ENCODE measurements at places on chromosomes 11 and 22. TPM values are rescaled to one million over a fixed set of nuclear protein-coding genes. Genes with fewer than 3 reads are reported as not detected.

DNA sequence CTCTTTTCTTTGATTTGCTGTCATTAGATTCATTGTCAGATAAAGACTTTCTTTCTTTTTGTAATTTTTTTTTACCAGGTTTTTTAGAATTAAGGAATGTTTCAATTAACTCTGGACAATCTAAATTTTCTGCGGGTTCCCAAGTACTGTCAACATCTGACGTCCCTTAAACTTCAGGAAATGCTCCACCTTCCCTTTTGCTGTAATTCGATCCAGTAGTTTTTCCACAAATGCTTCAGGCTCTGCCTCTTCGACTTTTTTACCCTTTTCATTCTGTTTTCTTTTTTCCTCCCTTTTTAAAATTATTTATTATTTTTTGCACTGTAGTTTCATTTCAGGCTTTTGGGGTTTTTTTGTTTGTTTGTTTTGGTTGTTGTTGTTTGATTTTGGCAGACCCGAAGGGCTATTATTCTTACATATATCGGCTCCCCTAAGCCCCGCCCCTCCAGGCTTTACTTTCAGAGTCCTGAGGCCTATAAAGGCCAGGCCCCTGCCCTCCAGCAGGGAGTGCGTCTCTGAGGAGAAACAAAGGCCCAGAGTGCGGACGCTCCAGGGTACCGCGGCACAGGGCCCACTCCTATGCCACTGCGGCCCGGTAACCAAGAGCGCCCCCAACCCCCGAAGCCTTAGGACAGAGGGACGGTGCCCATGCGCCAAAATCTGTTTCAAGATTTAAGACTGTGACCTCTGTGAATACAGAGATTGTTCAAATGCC, 116.4 kb downstream of the TYR start:
- DNase-seq, result no peak

DNA sequence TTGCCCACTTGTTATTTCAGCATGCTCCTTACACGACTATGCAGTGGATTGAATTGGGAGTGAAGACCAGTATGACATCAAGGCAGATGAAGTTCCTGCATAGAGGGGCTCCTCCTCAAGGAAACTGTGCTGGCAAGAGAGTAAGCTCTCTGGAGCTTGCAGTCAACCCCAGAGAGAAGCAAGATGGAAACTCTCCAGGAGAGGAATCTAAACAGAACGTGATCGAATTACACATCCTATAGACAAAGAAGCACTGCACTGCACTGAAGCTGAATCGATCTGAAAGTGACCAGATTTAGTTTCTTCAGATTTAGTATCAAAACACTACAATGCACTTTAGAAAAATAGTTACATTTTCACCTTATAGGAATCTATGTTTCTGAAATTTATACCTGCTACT, 947.7 kb upstream of the TENM4 start:
- no peak for DNase-seq

The MAPK12 gene
- total RNA-seq, result 28.8 TPM

The KCNE3 gene
- total RNA-seq, result 5.7 TPM

GRCh38 chr11:116481126-116481675, 291.6 kb downstream of the BUD13 start:
- no peak for DNase-seq

The CARD18 gene
- total RNA-seq, result not detected

DNA sequence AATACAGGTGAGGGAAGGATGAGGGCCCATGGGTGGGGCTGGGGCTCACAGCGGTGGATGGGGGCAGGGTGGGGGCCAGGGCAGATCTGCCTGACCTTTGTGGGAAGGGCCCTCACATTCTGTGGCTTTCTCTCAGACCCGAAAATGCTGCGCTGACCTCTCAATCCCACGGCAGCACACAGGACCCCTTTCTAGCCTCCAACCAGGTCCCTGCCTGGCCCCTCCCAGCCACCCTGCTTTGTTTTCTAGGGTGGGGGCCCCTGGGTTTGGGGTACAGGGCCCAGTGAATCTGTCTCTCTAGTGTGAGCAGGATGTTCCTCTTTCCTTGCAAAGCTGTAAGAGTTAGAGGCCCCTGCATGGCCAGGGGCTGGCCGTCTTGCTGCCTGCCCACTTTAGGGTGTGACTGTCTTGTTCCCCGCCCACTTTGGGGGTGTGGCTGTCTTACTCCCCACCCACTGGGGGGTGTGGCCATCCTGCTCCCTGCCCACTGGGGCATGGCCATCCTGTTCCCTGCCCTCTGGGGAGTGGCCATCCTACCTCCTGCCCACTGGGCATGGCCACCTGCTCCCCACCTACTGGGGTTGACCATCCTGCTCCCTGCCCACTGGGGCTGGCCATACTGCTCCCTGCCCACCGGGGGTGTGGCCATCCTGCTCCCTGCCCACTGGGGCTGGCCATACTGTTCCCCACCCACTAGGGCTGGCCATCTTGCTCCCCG, 11.5 kb downstream of the PARVG start:
- DNase-seq, result no peak

DNA sequence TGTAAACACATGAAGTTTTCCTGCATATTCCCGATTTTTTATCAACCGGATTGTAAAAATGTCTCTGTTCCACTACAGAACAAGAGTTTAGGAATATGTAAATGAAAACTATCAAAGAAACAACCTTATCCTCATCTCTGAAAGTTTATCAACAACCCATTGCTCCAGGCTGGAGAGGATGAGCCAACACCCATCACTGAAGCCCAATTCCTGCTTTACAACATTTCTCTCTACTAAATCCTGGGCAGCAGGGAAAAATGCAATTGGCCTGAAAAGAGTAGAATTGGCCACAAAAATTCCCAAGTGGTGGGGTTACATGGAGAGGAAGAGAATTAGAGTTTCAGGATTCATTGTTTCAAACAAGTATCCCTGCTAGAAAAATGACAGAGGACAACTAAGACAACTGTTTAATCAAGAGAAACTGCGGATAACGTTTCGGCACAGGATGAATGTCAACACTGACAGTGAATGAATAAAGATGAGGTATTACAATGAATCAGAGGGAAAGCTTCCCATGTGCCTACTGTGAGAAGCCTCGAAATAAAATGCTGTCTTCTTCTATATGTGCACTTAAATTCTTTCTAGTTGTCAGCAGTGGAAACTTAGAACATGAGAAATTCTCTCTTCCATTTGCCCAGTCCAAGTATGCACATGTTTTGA, 317.3 kb upstream of the ANO3 start:
- DNase-seq, result no peak

The LRRC55 gene
- not detected for total RNA-seq

The DEFB131B gene
- not detected for total RNA-seq

DNA sequence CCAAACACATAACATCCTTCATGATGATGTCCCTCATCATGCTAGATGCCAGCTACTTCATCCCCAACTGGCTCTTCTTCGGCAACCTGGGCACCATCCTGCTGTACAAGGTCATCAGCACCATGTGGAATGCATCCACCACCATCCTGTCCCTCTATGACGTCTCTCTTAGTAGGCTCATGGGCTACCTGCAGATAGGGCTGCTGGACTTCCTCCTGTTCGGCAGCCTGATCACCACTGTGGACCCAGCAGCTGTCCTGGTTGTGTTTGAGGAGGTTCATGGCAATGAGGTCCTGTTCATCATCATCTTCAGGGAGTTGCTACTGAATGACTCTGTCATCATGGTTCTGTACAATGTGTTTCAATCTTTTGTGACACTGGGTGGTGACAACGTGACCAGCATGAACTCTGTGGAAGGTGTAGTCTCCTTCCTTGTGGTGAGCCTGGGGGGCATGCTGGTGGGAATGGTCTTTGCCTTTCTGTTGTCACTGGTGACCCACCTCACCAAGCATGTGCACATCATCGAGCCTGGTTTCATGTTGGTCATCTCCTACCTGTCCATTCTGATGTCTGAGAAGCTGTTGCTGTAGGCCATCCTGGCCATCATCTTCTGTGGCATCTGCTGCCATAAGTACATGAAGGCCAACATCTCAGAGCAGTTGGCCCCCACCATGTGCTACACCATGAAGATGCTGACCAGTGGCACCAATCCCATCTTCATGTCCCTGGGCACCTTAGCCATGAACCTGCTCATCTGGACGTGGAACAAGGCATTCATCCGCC, 120.7 kb upstream of the SERPIND1 start:
- no peak for DNase-seq

DNA sequence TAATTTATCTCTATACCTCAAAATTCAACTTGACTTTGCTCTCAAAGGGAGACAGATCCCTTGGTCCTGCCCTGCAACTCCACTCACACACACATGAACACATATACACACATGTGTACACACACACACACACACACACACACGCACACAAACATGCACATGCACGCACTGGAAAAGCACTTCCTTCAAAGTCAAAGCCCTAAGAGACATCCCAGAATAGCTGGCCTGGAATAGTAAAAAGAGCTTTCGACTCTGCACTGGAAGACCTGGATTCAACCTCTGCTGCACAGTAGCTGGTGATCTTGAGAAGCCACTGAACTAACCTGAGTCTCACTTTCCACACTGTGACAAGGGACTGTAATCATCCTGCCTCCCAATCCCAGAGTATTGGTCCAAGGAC, 26.8 kb downstream of the TENM4 start:
- DNase-seq, result no peak

DNA sequence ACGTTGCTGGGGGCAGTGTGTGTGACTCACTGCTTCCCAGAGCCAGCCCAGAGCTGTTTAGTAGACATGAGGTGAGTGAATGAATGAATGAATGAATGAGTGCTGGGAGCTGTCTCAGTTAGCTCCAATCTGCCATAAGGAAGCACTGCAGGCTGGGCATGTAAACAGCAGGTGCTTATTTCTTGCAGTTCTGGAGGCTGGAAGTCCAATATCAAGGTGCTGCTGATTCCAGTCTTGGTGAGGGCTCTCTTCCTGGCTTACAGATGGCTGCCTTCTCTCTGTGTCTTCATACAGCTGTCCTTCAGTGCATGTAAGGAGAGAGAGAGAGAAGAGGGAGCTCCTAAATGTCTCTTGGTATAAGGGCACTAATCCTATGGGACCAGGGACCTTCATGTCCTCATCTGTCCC, 4.1 kb downstream of the C11orf21 start:
- no peak for DNase-seq

DNA sequence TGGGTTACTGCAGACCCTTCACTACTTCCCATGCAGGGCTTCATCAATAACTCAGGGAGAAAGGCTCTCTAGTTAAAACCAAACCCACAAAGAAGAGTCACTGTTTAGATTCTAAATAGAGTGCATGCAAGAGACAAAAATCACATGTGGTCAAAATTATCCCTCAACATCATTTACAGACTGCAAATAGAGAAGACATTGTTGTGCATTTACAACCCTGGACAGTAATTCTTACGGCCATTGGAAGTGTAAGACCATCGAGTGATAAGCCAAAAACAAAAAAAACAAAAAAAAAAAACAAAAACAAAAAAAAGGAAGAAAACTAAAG, 93.4 kb downstream of the RASSF10 start:
- no peak for DNase-seq

The STX5 gene
- 39.1 TPM for total RNA-seq

- no peak for DNase-seq
These were observed 76.9 kb upstream of the API5 start for GRCh38 chr11:43234881-43235280.

GRCh38 chr11:120966840-120967239, 57.1 kb upstream of the TBCEL start:
- DNase-seq, result no peak

DNA sequence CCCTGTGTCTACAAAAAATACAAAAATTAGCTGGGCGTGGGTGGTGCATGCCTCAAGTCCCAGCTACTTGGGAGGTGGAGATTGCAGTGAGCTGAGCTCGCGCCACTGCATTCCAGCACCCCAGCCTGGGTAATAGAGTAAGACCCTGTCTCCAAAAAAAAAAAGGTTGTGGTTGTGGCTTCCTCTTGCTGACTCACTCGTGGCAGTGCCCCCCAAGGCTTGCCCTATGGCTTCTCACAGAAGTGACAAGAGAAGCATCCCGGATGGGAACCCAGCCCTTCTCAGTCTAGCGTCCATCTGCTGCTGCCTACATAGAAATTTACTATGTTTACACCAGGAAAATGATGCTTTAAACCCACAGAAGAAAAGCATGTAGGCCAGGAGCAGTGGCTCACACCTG, 68.5 kb upstream of the PITPNB start:
- no peak for DNase-seq

DNA sequence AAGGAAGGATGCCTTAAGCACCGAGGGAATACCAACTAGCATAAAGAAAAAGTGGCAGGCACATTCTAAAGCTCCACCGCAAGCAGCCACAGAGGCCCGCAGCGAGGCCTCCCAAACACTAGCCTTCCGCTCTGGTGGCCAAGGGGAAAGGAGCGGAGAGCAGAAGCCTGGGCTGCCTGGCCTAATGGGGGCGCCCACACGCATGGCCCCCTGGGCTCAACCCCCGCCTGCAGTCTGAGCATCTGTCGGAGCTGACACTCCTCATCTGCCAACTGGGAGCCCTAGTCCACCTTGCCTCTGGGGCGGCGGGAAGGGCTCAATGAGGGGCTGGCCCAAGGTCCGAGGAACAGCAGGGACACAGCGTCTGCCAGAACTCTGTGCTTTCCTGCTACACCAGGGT, 50.1 kb upstream of the WNT11 start:
- DNase-seq, result no peak

The EMSY gene
- 41.2 TPM for total RNA-seq

The FGF19 gene
- total RNA-seq, result not detected

GRCh38 chr22:27775087-27775698, 26.4 kb downstream of the MN1 start:
- DNase-seq, result no peak

GRCh38 chr11:104819603-104820002, 78.7 kb downstream of the CASP12 start:
- DNase-seq, result no peak

DNA sequence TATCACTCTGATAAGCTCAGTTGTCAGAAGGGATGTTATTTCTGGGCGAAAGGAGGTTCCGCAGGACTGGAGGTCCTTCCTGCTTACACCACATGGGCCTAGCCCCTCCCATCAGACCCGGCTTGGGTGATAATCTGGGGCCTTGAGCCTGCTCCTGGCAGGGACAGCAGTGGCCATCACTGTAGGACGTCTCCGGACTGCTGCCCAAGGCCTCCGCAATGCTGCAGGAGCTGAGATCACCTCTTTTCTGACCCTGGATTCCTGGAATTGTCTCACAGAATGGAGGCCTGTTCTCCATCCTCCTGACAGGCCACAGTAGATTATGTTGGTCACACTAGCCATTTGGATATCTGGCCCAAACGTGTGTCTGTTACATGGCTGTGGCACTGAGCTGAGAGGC, 9.2 kb upstream of the BIK start:
- DNase-seq, result no peak

DNA sequence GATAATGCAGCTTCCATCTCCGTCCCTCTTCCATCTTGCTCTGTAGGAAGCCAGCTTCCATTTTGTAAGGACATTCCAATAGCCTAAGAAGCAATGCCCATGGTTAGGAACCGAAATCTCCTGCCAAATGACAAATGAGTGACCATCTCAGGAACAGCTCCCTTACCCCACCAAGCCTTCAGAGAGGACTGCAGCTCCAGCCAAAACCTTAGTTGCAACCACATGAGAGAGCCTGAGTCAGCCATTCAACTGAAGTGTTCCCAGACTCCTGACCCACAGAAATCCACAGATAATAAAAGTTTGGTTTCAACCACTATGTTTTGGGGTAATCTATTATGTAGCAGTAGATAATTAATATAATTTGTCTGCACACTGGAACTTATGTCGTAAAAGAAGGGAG, 51.7 kb upstream of the LDLRAD3 start:
- no peak for DNase-seq

GRCh38 chr11:91804042-91804441, 420.6 kb upstream of the FAT3 start:
- no peak for DNase-seq

The MPPED1 gene
- 1.6 TPM for total RNA-seq

GRCh38 chr11:104917271-104918112, 19.2 kb upstream of the CASP12 start:
- DNase-seq, result no peak

- no peak for DNase-seq
These were observed 69.5 kb downstream of the MAML2 start for GRCh38 chr11:96273507-96273906.

The PRDM11 gene
- 25.9 TPM for total RNA-seq

All from tibial nerve (tissue), 4 donors.